ENCODE measurements at places on chromosomes 3 and 15. TPM values are rescaled to one million over a fixed set of nuclear protein-coding genes. Genes with fewer than 3 reads are reported as not detected.

The PLS1 gene
- 2.9 TPM for total RNA-seq

The HYAL1 gene
- 2.2 TPM for total RNA-seq

- no peak for DNase-seq
Measured at GRCh38 chr3:88362428-88362827, 212.7 kb downstream of the C3orf38 start.

GRCh38 chr3:129045675-129046036, 14.9 kb upstream of the GP9 start:
- no peak for DNase-seq

DNA sequence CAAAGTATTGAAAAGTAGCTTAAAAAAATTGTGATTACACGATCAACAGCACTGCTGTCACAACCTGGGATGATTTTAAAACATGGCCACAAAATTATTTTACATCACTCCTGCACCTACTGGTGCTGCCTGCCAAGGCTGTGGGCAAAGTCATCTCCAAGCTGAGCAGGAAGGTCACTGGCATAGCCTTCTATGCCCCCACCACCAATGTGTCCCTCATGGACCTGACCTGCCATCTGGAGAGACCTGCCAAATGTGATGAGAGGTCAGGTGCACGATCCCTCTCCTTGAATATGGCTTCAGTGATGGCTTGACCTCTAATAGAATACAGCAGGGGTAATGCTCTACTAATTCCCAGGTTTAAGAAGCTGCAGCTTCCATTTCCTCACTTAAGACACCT, 57.8 kb downstream of the PIK3CB start:
- DNase-seq = no peak

GRCh38 chr3:11717301-11717700, 73.6 kb upstream of the VGLL4 start:
- DNase-seq = peak; percentile 39

DNA sequence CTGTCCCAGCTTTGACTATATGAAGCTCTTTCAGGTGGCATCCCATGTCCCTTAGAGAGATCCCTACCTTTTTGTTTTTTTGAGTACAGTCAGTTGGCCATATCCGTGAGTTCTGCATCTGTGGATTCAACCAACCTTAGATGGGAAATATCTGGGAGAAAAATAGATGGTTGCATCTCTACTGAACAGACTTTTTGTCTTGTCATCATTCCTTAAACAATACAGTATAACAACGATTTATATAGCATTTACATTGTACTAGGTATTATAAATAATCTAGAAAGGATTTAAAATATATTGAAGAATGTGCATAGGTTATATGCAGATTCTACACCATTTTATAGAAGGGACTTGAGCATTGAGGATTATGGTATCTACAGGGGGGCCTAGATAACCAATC, 65.1 kb downstream of the APBA2 start:
- DNase-seq = no peak

DNA sequence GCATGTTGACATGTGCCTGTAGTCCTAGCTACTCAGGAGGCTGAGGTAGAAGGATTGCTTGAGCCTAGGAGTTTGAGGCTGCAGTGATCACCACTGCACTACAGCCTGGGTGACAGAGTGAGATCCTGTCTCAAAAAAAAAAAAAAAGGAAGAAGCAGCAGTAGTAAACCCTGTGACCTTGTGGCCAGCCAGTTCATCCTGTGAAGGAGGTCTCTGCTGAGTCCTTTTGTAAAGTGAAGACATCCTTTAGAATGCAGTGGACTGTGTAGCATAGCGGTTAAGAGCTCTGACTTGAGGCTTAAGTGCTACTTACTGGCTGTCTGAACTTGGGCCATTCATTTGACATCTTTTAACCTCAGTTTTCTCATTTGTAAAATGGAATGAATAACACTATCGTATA, 8.3 kb downstream of the EXOSC7 start:
- DNase-seq = no peak

- DNase-seq = no peak
Measured at GRCh38 chr15:60803059-60803458, 324.1 kb upstream of the ICE2 start.

All from endothelial cell of umbilical vein (primary cell).